ENCODE measurements at places on chromosomes 6 and 20.

DNA sequence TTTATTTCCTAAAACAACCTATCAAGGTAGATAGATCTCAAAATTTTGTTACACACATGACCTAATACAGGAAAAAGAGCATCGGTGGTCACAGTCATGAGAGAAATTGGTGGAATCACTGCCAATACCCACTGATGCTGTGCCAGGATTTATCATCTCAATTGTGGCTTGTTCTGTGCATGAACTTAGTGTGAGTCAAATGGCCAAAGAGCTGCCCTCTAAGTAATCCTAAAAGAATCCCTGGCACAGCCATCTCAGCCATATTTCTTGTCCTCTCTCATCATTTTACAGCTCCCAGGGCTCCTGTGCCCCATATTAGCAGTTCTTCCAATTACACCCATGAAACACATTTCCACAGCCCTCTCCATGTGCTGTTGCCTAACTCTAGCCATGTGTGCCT lies 6.1 kb downstream of the GSTA5 start:
- DNase-seq, result no peak

- DNase-seq, result no peak
Measured at GRCh38 chr20:24948939-24949679, at the start of gene CST7. CST7 (plus strand) TSS chr20:24949269; CDS start chr20:24949506, 237 bp downstream.

- DNase-seq, result no peak
Measured at GRCh38 chr6:31776485-31776988, 591 bp downstream of the VWA7 start.

GRCh38 chr6:53360093-53360912 lies 11.6 kb upstream of the ELOVL5 start:
- no peak for DNase-seq

- DNase-seq, result peak; percentile 99
Measured at GRCh38 chr20:45880988-45881788, at the start of gene ZSWIM1. ZSWIM1 (plus strand) TSS chr20:45881227; CDS start chr20:45882593, 1,366 bp downstream.

GRCh38 chr6:8192597-8192996 lies 90.2 kb upstream of the EEF1E1 start:
- DNase-seq, result no peak

DNA sequence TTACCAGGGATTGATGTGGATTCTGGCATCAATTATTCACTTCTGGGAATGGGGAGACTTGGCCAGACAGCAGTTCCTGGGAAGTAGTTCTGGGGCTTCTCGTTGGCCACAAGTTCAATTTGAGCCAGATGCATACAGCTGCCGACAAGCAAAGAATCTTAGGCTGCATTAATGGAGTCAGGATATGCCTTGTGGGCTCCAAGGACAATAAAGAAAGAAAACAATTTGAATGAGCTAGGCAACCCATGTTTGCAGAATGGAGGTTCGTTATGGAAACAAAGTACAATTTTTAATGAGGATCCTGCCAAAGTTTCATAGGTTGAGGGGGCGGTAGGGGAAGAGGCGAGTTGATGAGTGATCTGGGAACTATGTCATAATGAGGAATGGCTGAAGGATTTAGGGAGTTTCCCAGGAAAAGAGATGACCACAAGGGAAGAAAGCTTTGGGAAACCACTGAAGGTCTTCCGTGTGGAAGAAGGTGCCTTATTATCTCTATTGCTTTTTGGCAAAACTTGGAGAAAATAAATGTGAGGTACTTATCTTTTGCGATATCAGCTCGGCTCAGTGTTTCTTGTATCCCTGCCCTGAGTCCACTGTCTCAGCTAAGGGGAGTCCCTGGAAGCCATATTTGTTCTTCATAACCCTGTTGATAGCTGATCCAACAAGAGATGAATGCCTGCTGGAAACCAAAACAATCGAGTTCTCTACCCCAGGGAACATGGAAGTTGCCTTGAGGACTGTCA lies 181.0 kb upstream of the ZNF217 start:
- DNase-seq, result no peak

DNA sequence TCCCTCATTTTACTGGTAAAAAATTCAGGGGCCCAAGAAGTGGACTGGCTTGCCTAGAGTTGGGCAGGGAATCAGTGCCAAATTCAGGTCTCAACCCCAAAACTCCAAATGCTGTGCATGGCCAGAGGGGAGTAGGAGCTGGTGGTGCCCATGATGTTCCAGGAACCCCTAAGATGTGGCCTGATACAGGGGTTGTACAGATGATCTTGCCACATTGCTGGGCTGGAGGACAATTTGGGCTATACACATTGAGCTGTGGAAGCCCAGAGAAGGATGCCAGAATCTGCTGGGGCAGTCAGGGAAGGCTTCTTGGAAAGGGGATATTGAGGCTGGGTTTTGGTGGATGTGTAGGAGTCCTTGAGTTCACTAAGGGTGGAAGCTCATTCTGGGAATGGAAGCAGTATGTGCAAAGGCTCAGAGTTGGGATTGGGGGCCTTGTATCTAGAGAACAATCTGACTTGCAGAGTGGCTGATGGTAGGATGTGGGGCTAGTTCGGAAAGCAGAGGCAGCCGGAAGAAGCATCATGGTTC lies 38.0 kb upstream of the APCDD1L start:
- no peak for DNase-seq

DNA sequence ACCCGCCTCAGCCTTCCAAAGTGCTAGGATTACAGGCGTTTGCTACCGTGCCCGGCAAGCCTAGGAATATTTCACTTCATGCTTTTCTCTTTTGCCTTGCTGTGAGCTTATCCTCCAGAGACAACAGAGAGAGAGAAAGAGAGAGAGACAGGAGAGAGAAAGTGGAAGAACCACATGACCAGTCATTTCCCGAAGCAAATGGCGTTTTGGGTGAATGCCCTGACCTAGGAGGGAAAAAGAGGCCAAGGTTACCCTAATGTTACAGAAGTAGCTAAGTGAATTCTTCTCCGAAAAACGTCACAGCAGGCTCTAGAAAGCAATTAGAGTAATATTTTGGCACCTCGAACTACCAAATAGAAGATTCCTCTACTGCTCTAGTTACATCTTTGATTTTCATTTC lies 9.1 kb downstream of the SGK1 start:
- DNase-seq, result no peak

- no peak for DNase-seq
Measured at GRCh38 chr6:138912308-138912707, 75.7 kb downstream of the REPS1 start.

DNA sequence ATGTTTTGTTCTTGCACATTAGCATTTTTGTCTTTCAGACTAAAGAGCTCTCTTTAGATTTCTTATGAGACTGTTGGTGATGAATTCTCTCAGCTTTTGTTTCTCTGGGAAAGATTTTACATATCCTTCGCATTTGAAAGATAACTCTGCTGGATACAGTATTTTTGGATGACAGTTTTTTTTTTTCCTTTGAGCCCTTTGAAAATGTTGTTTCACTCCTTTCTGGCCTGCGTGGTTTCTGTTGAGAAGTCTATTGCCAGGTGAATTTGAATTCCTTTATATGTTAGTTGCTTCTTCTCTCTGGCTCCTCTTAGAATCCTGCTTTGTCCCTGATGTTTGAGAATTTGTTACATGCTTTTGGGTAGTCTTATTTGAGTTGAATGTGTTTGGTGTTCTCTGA lies 22.2 kb upstream of the KIAA1586 start:
- no peak for DNase-seq

DNA sequence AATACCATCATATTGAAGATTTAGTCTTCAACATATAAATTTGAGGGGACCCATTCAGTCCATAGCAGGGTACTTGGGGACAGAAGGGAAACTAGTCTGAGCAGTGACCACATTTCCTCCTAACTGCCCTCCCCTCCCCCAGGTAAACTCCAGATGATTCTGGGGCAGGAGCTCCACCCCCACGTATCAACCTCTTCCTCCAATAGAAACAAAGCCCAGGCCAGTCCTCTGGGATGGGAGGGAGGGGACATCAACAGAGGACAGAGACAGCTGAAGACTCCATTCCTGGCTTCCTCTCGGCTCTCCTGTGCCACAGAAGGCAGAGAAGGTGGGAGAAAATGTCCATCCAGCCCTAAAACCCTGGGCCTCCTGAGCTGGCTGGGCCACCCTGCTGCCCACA lies 85.0 kb upstream of the TOP1 start:
- no peak for DNase-seq

DNA sequence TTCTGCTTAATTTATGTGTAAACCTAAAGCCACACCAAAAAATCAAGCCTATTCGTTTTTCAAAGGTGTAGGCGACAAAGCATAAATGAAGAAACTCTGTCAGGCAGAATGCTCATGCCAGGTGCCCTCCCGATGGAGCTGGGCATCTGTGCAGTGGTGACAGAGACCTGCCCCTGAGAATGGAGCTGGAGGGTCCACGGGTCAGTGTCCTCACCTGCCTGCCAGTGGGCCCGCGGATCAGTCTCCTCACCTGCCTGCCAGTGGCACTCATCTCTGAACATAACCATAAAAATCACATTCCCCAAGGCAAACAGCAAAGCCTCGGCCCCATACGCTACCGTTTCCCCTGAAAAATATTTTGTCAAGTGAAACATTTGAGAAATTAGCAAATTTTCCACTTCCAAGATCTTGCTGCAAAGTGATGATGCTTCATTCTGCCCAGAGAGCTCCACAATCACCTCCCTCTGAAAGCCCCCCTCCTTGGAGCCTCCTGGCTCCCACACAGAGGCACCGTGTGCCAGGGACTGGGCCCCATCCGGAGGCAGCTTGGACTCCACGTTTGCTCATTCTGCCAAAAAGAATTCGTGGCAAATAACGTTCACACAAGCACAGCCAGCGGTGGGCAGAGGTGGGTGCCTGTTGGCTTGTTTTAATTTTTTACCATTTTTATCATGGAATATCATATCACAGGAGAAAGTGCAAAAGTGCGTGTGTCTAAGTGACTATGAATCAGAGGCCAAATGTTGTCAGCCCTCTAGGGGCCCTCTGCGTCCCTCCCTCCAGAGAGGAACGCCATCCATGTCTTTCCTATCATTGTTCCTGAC lies 88.8 kb downstream of the YTHDF1 start:
- DNase-seq, result no peak

- no peak for DNase-seq
Measured at GRCh38 chr6:138622967-138623366, 123.7 kb upstream of the NHSL1 start.

DNA sequence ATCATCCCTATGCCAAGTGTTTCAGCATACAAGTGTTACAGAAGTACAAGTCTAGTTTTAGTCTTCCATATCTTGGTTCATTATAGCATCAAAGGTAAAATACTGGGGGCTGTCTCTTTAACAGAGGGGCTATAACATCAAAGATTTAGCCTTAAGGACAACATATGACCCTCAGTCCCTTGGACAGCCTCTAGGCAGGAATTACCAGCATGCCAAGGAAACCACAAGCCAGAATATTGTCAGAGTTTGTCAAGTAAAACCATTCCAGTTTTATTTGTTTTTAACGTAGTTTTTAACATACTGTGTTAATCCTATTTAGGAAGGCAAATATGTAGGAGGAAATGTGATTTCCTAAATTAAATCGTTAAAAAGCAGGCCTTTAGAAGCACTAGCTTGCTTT lies 18.6 kb downstream of the ZKSCAN8 start:
- no peak for DNase-seq

- no peak for DNase-seq
Measured at GRCh38 chr6:169885131-169885530, 133.7 kb downstream of the ERMARD start.

DNA sequence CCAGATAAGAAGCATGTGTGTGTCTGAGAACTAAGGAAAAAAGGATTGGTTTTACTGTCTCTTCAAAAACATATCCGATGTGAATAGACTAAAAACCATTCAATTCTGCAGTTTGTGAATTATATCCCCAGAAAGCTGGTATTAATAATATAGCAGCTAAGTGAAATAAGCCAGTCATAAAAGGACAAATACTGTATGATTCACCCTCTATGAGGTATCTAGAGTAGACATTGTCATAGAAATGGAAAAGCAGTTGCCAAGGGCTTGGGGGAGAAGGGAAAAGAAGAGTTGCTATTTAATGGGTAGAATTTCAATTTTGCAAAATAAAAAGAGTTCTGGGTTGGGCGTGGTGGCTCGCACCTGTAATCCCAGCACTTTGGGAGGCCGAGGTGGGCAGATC lies 137.5 kb downstream of the ATXN1 start:
- no peak for DNase-seq

DNA sequence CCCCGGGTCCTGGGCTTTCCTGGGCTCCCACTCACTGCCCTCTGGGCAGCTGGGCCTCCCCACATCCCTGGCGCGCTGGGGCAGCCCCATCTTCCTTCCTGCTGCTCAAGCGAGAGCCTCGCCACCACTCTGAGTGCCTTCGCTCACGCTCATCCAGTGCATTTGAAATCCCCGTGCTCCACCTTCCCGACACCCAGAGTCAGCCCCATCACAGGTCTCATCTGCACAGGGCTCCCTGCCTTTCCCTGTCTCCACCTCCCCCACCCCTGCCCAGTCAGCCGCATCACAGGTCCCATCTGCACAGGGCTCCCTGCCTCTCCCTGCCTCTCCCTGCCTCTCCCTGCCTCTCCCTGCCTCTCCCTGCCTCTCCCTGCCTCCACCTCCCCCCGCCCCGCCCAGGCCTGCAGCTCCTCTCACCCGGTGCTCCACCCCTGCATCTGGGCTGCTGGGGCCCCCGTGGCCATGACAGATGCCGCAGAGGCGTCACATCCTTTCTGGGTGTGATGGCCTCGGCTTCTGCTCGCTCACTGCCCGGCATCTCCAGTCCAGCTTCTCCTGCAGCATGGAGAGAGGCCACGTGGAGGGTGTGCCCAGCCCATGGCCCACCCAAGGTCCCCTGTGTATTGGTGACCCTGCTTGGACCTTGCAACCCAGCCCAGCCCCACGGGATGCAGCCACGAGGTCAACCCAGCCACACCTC lies 9.0 kb upstream of the BHLHE23 start:
- DNase-seq, result no peak

- no peak for DNase-seq
Measured at GRCh38 chr6:33426590-33427511, 7.0 kb downstream of the SYNGAP1 start.

DNA sequence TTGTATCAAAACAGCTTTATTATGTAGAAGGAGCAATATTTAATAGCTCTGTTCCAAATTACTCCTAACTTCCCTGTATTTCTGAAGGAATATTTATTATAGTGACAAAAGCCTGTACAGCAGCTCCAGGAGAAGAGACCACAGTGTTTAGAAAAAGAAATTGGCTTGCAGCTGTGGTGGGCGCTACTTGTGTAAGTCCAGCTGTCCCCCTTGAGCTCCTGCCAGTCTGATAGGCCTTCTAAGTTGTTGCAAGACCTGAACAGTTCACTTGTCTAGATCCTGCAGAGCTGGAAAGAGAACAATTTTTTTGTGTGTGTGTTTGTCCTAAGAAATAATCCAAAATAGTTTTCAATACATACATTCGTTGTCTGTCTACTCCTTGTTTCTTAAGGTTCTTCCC lies 86.6 kb downstream of the JARID2 start:
- no peak for DNase-seq

Data from NCI-H187 (cell line).